ENCODE measurements at places on chromosomes 5 and 9. TPM values are rescaled to one million over a fixed set of nuclear protein-coding genes. Genes with fewer than 3 reads are reported as not detected.
A peak's percentile ranks its signal among the peaks of the same experiment; 100 is the strongest.

- DNase-seq = peak; percentile 52
Observed at GRCh38 chr5:94432499-94432898, 185.9 kb downstream of the KIAA0825 start.

- DNase-seq = peak; percentile 16
Observed at GRCh38 chr5:59598547-59598874, 295.0 kb downstream of the PDE4D start.

GRCh38 chr9:73133921-73134407, 17.7 kb upstream of the ANXA1 start:
- peak; percentile 93 for DNase-seq

GRCh38 chr5:178785999-178786398, 55.5 kb upstream of the ZNF354A start:
- DNase-seq = peak; percentile 94

DNA sequence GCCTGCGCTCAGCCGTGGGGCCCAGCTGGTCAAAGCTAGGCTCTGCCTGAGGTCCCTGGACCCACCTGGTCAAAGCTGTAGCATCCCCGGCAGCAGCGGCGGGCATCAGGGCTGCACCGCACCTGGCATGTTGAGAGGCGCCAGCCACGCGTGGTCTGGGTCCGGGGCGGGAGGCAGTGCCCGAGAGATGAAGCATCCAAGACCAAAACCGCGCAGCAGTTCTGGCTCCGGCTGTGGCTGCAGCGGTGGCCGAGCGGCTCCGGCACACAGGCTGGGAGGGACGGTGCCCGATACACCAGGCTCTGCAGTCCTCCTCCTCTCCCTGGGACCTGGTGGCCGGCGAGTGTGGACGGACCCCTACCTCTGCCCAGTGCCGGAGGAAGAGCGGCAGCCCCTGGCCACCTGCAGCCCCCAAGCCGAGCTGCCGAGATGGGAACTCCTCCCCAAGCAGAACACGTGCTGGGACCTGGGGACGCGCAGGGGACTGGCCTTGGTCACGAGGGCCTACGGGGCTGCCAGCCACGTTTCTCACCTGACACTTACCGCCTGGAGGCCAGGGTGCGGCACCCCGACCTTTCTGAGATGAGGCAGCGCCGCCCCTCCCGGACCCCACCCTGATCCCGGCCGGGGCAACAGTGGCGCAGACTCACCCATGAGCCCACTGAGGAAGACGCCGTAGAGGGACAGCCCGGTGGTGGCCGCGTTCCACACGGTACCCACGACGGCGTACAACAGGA, 33.0 kb downstream of the SLC9A3 start:
- no peak for DNase-seq

- DNase-seq = no peak
Observed at GRCh38 chr5:158126442-158127405, 267.8 kb upstream of the CLINT1 start.

- no peak for DNase-seq
Observed at GRCh38 chr5:100566382-100567141, 31.4 kb downstream of the FAM174A start.

DNA sequence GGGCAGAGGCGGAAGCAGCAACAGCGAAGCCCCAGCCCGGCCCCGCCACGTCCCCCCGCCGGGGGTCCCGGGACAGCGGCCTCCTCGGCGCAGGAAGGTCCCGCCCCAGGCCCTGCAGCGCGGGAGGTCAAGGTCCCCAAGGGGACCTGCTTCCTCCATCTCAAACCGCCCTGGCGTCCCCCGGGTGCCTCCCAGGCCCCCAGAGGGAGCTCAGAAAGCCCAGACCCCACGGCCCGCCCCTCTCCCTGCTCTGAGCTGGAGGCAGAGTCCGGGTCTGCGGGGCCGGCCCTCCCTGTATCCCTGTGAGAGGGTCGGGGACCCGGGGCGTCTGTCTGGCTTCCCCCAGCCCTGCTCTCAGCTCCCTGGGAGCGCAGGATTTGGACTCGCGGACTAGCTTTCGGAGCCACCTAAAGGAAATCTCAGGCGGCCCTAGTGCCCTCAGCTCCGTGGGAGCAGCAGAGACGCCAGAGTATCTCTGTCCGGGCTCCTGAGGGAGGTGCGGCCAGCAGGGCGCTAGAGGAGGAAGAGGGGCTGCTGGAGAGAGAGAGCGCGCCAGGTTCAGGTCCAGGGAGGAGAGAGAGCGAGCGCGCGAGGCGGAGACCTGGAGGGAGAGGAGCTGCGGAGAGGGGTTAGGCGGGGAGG, 30.7 kb downstream of the EXOC3 start:
- DNase-seq = peak; percentile 32

Gene PRRC2B
- 186 TPM for total RNA-seq

- peak; percentile 29 for DNase-seq
Observed at GRCh38 chr9:1238407-1238806, 188.2 kb downstream of the DMRT2 start.

DNA sequence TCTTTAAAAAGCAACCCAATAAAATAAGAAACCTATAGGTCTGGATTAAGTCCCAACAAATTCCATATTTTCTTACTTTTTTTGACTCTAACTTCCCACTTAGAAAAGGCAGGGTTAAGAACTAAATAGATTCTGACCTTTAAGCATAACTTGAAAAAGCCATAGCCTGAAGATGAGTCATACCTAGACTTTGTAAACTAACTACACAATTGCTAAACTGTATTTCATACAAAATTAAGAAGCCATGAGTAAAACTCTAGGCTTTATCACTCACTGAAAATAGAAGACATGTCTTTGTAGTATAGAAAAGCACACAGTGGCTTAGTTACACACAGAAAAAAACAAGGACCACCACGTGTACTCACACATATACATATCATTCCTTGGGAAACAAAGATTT, 51.5 kb downstream of the MLLT3 start:
- DNase-seq = peak; percentile 17

DNA sequence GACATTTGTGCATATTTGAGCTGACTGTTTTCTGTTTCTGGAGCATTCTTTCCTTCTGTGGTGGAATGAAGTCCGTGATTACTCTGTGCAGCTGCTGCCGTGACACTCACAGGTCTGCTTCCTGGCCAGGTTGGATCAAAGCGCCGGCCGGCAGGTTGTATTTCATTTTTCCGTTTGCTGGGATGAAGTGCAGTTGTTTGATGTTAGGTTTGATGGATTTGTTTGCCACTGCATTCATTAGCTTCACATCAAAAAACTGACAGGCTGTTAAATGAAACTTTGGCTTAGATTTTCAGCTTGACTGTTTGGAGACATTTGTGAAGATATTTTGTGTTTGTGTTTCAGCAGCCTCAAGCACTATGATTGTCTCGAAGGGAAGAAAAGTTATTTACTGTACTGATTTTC, 140.1 kb downstream of the KDM4C start:
- no peak for DNase-seq

DNA sequence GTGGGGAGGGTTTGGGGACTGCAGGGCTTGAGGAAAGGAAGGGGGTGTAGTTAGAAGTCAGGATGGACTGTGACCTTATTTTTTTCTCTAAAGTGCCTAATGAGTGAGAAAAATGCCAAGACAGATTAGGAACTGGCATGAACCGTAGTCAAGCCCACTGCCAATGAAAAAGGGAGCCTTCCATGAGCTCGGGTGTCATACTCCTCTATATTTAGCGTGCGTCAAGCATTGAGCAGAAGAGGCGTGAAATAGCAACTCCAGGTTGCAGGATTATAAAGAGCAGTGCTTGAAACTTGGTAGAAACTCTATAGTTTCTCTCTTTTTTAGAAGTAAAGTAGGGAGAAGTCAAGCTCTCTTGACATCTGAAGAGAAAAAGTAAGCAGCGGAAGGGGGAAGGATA, 1.8 kb downstream of the SGCD start:
- DNase-seq = no peak

All from MCF 10A (cell line).